GM12892 (cell line): ENCODE measurements at places on chromosomes 6 and 20.

DNA sequence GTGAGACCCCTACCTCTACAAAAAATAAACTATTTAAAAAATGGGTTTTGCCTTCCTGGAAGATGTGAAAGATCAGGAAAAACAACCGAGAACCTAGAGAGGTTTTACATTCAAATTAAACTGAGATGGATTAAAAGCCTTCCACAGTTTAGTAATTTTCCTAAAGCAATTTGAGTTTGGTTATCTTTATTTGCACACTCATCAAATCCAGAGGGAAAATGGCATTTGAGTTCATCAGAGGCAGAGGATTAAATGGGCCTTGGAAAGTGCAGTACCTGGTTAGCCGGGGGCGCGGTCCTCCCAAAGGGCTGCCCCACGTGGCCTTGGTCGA lies 157.0 kb upstream of the INSM1 start:
- no peak for DNase-seq

GRCh38 chr20:34251619-34252018 lies 10.4 kb downstream of the ASIP start:
- DNase-seq, result no peak

DNA sequence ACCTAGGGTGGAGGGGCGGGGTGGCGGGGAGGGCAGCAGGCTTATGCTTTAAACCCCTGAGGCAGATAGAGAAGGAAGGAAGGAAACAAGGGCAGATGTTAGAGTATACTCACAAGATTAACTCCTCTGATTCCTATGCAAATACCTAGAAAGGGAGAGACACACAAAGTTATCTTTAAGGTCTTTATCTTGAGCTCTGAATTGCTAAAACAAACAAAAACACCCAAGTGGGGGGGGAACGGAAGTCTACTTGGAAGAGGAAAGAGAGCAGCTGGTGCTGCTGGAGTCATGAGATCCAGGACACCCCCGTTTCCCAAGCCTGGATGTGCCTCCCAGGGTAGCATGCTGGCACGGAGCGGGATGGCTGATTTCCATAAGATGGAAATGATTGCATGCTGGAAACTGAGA lies 43.4 kb downstream of the PLAGL1 start:
- no peak for DNase-seq

DNA sequence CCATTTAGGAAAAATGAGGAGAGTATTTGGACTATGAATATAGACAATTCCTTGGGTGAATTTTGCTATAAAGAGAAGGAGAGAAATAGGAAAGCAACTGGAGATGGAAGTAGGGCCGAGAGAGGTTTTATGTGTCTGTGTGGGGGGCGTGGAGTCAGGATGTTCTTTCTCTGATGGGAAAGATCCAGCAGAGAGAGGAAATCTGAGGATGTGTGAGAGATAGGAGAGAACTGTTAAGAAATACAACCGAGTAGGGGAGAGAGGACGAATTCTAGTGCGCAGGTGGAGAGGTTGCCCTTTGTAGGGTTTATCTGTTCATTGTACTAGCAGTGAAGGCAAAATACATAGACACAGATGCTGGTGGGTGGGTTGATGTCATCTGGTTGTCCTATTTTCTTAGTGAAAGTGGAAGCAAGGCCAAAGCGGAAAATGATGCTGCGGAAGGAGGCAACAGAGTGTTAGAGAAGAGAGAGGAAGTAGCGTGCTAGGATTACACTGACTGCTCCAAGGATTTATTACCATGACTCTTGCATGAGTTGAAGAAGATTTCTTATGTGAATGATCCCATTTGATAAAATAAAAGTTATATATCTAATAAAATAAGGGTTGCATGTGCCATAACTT lies 57.7 kb downstream of the CLVS2 start:
- DNase-seq, result no peak

DNA sequence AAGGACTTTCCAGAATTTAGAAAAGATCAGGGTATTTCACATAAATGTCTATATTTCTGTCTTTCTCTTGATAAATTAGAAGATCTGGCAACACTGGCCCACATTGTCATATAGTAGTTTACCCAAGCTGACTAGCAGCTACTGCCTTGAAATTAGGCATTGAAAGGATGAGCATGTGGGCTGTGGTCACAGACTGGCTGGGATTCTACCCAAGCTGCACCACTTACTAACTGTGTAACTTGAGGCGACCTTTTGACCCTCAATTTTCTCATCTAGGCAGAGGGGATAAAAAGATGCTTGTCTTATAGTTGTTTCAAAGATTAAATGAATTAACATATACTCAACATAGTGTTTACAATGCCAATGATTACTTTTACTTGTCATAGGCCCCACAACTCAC lies 152.7 kb upstream of the BMP2 start:
- DNase-seq, result no peak

GRCh38 chr20:14055127-14055742 lies 59.9 kb downstream of the MACROD2 start:
- no peak for DNase-seq

DNA sequence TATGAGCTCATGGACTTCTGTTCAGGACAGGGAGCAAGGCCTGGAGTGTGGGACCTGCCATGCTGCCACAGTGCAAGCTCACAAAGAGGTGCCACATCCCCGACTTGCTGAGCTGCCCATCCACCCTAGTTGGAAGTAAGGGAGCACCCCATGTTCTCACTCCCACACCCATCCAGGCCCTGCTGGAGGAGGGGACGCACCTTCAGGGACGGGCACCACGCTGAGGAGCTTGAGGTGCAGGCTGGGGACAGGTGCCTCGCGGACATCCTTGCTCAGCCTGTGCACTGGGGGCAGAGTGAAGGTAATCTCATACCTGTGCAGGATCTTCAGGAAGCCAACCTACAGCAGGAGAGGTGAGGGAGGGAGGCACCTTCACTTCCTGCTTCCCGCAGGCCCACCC lies 12.3 kb downstream of the ADISSP start:
- no peak for DNase-seq

GRCh38 chr20:723756-724155 lies 44.5 kb downstream of the SLC52A3 start:
- no peak for DNase-seq

DNA sequence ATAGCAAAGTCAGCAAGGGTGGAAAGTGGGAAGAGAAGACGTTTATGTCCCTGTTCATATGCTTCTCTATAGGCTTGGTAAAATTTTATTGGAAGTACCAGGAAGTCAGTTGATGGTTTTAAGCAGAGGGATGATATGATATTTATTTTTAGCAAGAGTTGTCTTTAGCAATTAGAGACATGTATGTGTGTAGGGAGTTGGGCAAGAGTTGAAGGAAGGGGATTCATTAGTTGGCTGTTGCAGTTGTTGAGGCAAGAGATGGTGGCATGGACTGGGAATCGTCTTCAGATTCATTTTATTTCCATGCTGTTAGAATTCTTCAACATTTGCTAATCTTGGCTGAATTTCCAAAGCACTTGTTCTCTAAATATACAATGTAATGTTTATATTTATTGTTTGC lies 85.6 kb downstream of the QKI start:
- DNase-seq, result no peak

- DNase-seq, result no peak
Measured at GRCh38 chr6:17908831-17909230, 78.6 kb downstream of the KIF13A start.

- DNase-seq, result no peak
Measured at GRCh38 chr6:6925391-6926164, 182.2 kb upstream of the RREB1 start.

GRCh38 chr20:18011482-18011881 lies 42.7 kb downstream of the MGME1 start:
- DNase-seq, result no peak

- no peak for DNase-seq
Measured at GRCh38 chr6:113777601-113778000, 79.5 kb upstream of the MARCKS start.

GRCh38 chr20:37564016-37564387 lies 36.3 kb upstream of the BLCAP start:
- DNase-seq, result no peak

DNA sequence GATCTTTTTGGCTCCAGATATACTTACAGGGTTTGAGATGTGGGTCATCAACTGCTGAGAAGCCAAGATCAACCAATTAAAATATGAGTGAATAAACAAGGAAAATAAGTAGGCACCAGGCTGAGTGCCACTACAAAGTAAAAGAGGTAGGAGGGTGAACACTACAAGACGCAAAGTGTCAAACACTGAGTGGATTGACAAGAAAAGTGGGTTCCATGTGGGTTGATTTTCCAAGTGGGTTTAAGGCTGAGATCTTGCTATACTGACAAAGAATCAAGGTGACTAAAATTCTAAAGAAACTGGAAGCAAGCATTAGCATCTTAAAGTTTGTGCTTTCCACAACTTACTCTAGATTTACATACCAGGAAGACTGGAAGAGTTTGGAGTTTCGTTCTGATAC lies 160.4 kb upstream of the SPACA1 start:
- DNase-seq, result no peak

- DNase-seq, result no peak
Measured at GRCh38 chr6:42045538-42046460, 4.5 kb upstream of the TAF8 start.

DNA sequence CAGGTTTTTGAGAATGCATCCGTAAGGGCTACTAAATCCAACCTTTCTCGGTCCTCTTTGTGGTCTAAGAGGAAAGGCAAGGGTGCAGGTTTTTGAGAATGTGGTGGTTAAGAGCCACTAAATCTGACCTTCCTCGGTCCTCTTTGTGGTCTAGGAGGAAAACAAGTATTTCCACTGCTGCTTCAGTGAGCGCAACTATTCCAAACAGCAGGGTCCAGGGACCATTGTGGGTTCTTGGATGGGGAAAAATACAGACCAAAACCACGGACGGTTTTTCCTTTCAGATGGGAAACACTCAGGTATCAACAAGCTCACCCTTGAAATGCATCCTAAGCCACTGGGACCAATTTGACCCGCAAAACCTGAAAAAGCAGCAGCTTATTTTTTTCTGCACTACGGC lies 21.9 kb downstream of the BTBD9 start:
- no peak for DNase-seq

- no peak for DNase-seq
Measured at GRCh38 chr6:125271486-125272159, 30.1 kb downstream of the HDDC2 start.

DNA sequence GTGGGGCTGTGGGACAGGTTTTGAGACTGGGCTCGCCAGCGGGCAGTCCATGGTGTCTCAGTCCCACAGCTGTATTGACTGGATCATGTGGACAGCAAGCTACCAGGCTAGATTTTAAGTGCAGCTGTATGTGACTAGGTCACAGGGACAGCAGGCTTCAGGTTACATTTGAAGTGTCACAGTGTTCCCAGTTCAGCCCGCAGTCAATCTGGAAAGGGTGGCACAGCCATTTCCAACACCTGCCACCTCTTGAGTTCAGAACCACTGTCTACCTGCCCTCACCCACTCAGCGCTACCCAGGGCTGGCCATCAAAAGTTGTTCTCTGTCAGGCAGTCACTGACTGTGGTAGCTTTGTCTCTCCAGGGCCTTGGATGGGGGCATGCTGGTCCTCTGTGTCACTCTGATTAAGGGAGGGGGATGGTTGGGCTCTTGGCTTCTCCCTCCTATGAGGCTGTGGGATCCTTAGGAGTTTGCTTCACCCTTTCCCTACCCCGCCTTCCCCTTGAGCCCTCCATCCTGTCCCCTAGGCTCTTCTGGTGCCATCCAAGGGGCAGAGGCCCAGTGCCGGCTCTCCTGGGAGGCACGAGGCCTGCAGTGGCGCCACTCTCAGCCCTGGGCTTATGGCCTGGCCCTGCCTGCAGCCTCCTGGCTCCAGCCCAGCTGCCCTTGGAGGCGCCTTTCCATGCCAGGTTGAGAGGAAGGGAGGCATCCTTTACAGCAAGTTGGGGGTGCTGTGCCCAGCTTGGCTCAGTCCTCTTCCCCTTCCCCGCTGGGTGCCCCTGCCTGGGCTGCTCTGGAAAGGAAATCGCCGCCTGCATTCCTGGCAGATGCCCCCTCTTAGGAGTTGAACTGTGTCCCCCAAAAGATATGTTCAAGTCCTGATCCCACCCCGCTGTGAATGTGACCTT lies 44.9 kb downstream of the PNLDC1 start:
- no peak for DNase-seq

GRCh38 chr6:55433446-55434130 lies 106.3 kb downstream of the GFRAL start:
- no peak for DNase-seq

GRCh38 chr6:130366107-130367005 lies 539 bp downstream of the TMEM200A start:
- peak; percentile 23 for DNase-seq

- DNase-seq, result no peak
Measured at GRCh38 chr6:139597087-139597763, 222.8 kb upstream of the CITED2 start.

DNA sequence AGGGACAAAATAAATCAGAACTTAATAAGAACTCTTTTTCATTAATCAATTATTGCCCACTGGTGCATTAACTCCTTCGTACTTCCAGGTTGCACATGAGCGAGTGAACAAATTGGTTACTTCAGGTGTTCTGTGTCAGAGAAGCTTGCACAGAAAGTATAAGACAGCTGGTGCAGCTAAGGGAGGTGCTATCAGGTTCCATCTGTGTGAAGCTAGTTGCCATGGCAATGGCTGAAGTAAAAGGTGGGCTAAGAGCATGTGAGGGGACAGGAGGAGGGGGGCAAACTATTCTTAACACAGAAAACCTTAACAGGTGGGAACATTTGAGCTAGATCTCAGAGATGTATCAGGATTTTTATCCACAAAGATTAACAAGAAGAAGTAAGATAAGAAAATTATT lies 81.6 kb downstream of the MANEA start:
- no peak for DNase-seq

GRCh38 chr6:94041945-94042709 lies 622.8 kb upstream of the EPHA7 start:
- no peak for DNase-seq

GRCh38 chr6:7173843-7174503 lies 66.2 kb downstream of the RREB1 start:
- DNase-seq, result no peak

DNA sequence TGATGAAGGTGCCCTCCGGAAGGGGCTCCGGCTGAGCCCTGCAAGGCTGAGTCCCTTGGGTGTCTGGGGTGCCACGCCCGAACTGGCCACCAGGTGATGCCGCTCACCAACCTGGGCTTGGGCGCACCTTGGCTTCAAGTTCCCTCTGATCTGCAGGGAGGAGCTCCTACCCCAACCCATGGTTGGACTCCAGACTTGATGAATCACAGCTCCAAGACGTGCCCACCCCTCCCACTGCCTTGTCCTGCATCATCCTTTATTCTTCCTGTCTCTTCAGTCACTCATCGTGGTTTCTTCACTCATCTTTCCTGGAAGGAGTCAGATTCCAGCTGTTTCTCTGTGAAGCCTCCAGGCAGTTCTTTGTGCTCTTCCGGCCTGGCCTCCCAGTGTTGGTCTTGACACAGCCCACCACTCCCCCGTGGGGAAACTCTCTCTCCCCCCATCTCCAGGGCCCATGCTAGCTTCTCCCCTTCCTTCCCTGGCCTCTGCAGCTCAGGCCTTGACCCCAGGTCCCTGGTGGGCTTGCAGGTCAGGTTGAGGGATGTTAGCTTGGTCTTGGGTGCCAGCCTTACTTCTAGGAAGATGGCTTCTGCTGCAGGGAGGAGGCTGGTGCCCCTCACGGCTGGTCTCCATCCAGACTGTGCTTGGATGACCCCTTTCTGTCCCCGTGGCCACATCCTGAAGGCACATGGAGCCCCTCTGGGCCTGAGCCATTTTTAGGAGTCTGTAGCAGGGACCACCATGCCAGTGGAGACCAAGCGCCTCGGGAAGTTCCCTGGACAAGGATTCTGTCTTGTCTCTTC lies 2.6 kb upstream of the ZBP1 start:
- DNase-seq, result no peak

GRCh38 chr6:55046869-55047422 lies 127.4 kb upstream of the HCRTR2 start:
- no peak for DNase-seq

GRCh38 chr6:76885861-76886301 lies 577.4 kb downstream of the HTR1B start:
- DNase-seq, result no peak

- DNase-seq, result no peak
Measured at GRCh38 chr20:50865114-50865513, 66.1 kb downstream of the ADNP start.
